T-helper 9 cell (primary cell): ENCODE measurements at places on chromosomes 4 and X.

DNA sequence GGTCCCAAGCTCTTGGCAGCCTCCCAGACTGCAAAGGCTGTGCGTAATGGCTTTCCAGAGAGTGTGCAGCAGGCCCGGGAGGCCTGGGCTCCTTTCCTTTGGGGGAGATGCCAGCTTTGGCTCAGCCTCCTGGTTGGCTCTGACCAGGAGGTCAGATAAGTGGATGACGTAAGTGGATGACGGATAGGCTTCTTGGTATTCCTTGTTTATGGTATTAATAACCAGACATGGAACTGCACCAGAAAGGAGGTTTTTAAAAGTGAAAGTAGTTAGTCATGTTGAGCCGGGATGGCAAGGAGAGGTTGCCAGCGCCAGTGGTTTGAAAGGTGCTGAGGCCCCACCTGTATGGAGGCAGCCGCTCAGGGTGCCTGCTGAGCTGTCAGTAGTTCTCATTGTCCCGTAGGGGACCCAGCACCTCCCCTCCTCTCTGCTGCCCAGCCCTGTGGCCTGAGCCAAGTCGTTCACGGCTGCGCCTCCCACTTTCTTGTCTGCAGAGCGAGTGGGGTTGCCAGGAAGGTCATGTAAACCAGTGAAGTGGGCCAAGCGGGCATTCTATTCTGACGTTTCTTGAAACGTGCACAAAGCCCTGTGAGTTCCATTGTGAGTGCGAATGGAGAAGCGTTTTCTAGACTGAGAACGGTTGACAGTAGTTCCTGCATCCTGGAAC lies 28.7 kb upstream of the STOX2 start:
- DNase-seq, result no peak

- no peak for DNase-seq
Observed at GRCh38 chr4:184506527-184507121, 32.3 kb upstream of the IRF2 start.

DNA sequence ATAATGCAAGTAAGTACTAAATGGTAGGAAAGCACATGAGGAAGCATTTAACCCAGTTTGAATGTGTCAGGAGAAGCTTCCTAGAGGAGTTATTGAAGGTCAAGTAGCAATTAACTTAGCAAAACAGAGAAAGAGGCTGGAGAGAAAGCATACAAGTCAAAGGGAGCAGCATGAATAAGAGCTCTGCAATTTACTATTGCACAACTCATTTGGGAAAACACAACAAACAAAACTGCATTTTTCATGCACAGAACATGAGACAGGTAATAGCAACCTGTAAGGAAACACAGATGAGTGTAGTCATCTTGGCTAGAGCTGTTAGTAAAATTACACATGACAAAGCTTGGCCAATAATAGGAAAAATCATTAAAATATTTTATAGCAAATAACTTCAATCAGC lies 538.1 kb downstream of the PPP4R3C start:
- no peak for DNase-seq

DNA sequence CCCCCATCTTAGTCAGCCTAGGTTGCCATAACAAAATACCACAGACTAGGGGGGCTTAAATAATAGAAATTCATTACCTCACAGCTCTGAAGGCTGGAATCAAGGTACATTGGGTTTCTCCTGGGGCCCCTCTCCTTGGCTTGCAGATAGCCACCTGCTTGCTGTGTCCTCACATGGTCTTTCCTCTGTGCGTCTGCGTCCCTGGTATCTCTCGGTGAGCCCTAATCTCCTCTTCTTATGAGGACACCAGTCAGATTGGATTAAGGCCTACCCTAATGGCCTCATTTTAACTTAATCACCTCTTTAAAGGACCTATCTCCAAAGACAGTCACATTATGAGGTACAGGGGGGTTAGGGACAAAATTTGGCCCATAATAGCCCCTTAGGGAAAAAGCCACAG lies 98.0 kb downstream of the SH3KBP1 start:
- no peak for DNase-seq

DNA sequence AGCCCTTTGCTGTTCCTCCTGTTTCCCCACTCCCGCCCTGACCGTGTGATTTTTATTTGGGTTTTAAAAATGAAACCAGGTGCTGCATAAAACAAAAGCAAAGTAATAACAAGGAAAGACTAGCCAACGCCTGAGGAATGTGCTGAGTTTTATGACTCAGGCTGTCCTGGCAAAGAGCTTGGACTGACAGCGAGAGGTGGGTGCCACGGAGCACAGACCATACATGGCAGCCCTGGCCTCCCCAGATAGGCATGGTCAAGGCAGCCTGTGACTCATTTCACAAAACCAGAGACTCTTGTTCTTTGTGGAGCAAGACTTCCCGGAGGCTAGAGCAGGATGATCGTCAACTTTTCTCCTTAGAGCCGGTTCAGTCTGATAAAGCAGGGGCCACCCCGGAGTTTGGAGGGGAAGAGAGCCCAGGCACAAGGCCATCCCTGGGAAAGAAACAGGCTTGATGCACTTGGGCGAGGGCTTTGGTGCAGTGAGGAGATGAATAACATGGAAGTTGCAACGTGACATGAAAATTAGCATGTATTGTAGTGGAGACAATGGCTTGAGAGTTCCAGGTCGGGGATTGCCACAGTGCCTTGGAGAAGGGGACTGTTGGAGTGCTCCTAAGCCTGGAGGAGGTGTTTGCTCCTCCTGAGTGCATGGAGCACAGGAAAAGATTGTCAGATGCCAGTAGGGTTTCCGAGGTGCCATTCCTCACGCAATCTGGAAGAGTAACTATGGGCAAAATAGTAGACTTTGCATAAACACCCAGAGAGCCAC lies 54.8 kb downstream of the C4orf51 start:
- no peak for DNase-seq

DNA sequence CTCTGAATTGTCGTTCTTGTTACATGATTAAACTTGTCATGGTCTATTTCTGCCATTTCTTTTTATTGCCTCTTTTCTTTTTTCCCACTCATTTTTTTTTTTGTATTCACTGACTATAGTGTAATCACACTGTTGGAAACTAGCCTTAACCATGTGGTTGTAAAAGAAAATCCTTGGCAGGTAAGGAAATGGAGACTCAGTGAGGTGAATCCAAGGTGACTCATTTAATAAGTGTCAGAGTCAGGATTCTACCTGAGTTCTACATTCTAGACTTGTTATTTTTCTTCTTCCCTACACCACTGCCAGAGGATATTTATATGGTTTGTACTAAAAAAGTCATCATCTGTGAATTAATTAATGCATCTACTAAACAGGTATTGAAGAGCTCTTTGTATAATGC lies 152.2 kb downstream of the CBLL2 start:
- no peak for DNase-seq

DNA sequence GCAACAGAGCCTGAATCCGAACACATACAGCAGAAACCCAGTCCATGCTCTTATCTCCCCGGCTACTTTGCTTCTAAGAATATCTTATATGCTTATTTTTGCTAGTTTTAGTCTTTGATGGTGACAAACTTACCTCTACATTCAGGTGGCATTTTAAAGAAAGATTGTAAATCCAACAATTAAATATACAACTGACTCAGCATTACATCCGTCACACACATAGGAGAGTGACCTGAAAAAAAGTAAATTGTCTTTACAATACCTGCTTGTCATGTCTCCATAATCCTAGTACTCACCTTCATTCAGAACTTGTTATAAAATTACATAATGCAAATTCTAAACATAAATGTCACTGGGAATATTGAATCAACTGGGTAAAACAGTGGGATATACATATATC lies 30.6 kb upstream of the BMP3 start:
- no peak for DNase-seq

GRCh38 chr4:81492606-81493230 lies 21.0 kb upstream of the RASGEF1B start:
- no peak for DNase-seq
